ENCODE measurements at places on chromosomes 4 and X. TPM values are rescaled to one million over a fixed set of nuclear protein-coding genes. Genes with fewer than 3 reads are reported as not detected.
A peak's percentile ranks its signal among the peaks of the same experiment; 100 is the strongest.

The CITED1 gene
- 3.8 TPM for total RNA-seq

- peaks cover 8% of the 10 kb centered on the region for H3K4me1 ChIP-seq
- no peak overlapping the region for H3K27ac ChIP-seq
- H3K4me3 ChIP-seq: peak overlapping the region; percentile 23
- H3K27me3 ChIP-seq: peaks cover 26% of the 10 kb centered on the region
Measured at GRCh38 chr4:186104890-186105646, 564 bp downstream of the FAM149A start.

DNA sequence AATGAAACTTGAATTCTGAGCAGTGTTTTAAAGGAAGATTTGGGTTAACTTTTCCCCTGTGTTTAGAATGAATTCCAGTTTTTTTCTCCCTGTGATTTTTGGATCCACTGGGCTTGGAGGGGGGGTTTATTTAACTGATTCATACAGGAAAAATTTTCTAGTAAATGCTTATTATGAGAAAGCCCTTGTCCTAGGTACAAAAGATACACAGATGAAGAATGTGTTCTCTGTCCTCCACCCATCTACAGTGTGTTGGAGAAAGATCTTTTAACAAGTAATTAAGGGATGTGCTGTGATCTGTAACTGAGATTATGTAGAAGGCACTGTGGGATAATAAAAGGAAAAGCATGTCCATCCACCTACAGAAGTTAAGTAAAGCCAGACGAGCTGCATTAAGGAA is 103.9 kb downstream of the STIM2 start:
- DNase-seq: no peak
- H3K27ac ChIP-seq: no peak overlapping the region
- H3K4me1 ChIP-seq: no peaks in the 10 kb centered on the region
- H3K27me3 ChIP-seq: no peaks in the 10 kb centered on the region
- H3K4me3 ChIP-seq: no peak overlapping the region

DNA sequence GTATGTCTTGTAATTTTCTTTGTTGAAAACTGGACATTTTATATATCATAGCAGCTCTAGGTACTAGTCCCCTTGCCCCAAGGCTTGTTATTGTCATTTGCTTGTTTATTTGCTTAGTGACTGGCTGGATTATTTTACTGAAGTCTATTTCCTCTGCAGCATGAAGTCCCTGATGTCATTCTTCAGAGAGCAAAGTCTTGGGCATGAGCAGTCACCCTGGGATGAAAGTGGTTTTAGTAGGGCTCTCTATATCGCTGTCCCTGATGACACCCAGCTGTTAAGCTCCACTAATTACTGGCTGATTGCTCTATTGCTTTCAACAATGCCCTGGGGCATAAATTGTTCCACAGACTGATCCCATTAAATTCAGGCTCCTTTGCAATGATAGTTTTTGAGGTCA is 113.5 kb upstream of the USP9X start:
- H3K4me3 ChIP-seq: no peak overlapping the region
- H3K27me3 ChIP-seq: no peaks in the 10 kb centered on the region
- no peaks in the 10 kb centered on the region for H3K36me3 ChIP-seq
- DNase-seq: peak; percentile 75
- peaks cover 12% of the 10 kb centered on the region for H3K4me1 ChIP-seq

DNA sequence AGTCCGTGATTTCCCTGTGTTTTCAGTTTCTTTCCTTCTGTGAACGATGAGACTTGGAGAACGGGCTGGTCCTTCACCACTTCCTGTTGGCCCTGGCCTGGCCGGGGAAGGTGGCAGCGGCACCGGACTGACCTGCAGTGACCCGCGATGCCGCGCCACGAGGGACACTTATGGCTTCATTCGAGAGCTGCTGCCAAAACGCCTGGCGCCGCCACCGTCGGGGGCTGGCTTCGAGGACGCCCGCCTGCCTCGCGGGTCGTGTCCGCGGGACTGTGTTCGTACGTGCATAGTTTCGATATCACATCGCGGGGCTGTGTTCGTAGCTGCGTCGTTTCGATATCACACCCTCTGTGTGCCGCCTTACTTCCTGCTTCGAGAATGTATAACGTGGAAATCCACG is 7.5 kb upstream of the UVSSA start:
- peaks cover 10% of the 10 kb centered on the region for H3K4me1 ChIP-seq
- H3K27me3 ChIP-seq: no peaks in the 10 kb centered on the region
- no peak overlapping the region for H3K4me3 ChIP-seq
- DNase-seq: no peak

- H3K27ac ChIP-seq: peak overlapping the region; percentile 55
- peaks cover 14% of the 10 kb centered on the region for H3K4me1 ChIP-seq
- H3K36me3 ChIP-seq: peaks cover 8% of the 10 kb centered on the region
- H3K27me3 ChIP-seq: no peaks in the 10 kb centered on the region
- peak; percentile 67 for DNase-seq
Measured at GRCh38 chr4:75672461-75673026, 667 bp downstream of the G3BP2 start.

DNA sequence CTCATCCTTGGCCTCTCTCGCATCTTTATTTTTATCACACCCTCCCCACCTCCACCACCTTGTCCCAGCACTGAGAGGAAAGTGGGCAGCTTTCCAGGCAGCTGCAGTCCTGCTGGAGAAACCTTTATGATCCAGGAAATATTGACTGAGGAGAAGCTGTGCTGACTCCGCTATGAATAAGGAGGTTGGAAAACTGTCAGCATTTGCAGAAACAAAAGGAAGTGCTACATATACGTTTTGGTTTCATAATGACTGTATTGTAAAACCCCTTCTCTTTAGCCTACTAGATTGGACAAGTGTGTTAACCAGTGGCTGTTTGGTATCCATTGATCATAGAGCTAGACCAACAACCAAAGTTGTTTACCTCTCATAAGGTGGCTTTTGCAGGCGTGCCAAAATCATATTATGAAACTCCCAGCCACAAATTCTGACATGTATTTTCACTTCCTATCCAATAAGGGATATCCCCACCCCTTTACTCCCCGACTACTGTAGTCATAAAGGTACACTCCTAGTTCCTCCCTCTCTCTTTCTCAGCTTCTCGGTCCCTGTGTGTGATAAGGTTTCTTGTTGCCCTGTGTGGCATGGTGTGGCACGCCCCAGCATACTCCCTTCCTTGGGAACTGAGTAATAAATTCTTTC is 88.4 kb downstream of the GPR143 start:
- 0 out of 2 replicates have a peak, but pooled peaks cover 3% of the 10 kb centered on the region for H3K36me3 ChIP-seq
- no peaks in the 10 kb centered on the region for H3K27me3 ChIP-seq
- H3K27ac ChIP-seq: no peak overlapping the region
- no peak overlapping the region for H3K4me3 ChIP-seq
- no peak for DNase-seq

- H3K4me1 ChIP-seq: no peaks in the 10 kb centered on the region
- DNase-seq: no peak
- no peaks in the 10 kb centered on the region for H3K27me3 ChIP-seq
- H3K36me3 ChIP-seq: no peaks in the 10 kb centered on the region
- no peak overlapping the region for H3K4me3 ChIP-seq
- H3K27ac ChIP-seq: no peak overlapping the region
Measured at GRCh38 chrX:120264341-120264740, 13.7 kb downstream of the ZBTB33 start.

- H3K27ac ChIP-seq: no peak overlapping the region
- no peak overlapping the region for H3K4me3 ChIP-seq
- no peaks in the 10 kb centered on the region for H3K27me3 ChIP-seq
- no peaks in the 10 kb centered on the region for H3K4me1 ChIP-seq
- no peaks in the 10 kb centered on the region for H3K36me3 ChIP-seq
Measured at GRCh38 chr4:146032234-146032860, 93.7 kb upstream of the ZNF827 start.

DNA sequence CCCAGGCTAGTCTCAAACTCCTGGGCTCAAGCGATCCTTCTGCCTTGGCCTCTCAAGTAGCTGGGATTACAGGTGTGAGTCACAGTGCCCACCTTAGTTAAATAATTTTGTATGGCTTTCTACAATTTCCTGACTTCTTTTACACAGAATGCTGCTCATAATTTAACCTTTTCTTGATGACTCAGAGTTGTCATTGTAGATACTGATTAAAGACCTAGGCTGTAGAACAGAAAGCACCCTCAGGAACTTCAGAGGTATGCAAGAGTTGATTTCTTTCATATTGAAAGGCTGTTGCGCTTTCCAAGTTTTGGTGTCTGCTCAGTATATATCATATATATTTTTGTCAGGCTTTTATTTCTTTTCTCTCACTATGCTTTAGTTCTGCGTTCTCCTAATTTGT is 21.1 kb upstream of the GPR34 start:
- H3K4me3 ChIP-seq: no peak overlapping the region
- H3K27me3 ChIP-seq: no peaks in the 10 kb centered on the region
- no peak for DNase-seq
- no peaks in the 10 kb centered on the region for H3K36me3 ChIP-seq
- H3K4me1 ChIP-seq: no peaks in the 10 kb centered on the region
- H3K27ac ChIP-seq: no peak overlapping the region

DNA sequence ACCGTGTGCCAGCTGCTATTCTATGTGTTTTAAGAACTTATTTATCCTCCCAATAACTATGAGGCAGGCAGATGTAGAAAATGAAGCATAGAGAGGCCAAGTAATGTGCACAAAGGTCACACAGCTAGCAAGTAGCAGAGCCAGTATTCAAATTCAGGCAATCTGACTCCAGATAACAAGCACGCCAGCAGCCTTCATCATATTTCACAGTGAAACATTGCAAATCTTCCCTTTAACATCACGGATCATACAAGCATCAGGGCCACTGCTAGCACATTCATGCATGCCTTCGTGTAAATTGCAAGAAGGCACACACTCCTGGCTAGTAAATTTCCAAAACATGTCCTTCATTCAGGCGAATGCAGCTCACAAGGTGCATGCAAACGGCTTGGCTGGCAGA is 33.1 kb downstream of the MAOB start:
- no peaks in the 10 kb centered on the region for H3K27me3 ChIP-seq
- H3K27ac ChIP-seq: no peak overlapping the region
- no peak for DNase-seq
- H3K4me1 ChIP-seq: no peaks in the 10 kb centered on the region
- H3K36me3 ChIP-seq: no peaks in the 10 kb centered on the region
- no peak overlapping the region for H3K4me3 ChIP-seq

- no peaks in the 10 kb centered on the region for H3K27me3 ChIP-seq
- no peak for DNase-seq
- no peak overlapping the region for H3K4me3 ChIP-seq
- no peak overlapping the region for H3K27ac ChIP-seq
- H3K36me3 ChIP-seq: no peaks in the 10 kb centered on the region
Measured at GRCh38 chrX:132169554-132169953, 41.7 kb upstream of the FRMD7 start.
